ENCODE measurements at places on chromosomes 7 and 10.

DNA sequence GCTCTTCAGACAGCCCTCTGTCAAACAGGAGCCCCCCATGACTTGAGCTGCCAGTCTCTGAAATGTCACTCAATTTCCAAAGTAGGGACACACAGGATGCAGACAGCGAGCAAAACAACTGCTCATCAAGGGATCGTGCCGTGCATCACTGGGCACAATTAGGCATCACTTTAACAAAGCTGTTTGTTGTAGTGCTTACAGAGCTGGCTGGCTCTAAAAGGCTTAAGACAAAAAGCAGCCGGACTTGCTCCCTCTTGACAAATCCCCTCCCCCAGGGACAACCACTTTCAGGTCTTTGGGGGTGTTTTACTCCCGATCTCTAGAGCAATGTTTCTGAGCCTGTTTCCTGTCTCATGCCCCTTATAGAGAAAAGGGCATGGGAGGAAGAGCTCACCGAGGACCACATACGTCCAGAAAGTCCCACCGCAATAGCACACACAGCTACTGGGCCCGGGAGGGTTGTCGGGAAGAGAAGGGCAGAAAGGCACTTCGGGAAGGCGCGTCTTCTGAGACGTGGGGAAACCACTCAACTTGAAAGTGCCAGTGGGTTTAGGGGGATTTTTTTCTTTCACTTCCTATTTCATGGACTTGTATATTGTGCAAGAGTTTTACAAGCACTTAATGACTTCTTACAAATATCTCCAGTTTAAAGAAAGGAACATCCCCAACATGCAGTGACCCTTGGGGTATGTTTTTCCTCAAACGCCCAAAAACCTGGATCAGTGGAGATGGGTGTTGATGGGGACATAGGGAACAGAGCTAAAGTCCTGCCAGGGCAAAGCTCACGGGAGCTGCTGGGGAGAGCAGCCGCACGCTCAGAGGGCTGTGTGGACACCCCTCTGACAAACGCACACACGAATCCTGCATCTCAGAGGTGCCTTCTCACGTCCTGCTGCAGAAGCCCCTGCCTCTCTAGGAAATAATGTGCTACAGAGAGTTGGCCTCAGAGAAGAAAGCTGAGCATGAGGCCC is 27.1 kb downstream of the LRRC20 start:
- DNase-seq: peak; percentile 70

DNA sequence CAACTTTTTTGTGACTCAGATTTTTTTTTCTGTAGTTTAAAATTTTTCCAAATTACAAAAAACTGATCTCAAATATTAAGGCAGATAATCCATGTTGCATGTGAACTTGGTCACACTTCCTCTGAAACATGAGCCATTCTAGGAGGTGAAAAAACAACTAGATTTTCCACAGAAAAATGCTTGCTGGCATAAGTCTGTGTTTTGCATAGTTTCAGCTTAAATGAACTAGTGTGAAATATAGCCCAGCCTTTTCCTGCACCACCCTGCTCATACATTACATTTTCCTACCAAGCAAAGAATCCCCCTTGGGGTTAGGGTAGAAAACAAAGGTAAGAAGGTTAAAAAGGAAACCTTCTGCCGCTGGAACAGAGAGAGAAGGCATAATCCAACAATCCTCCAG is 48.2 kb downstream of the SLC25A13 start:
- DNase-seq: no peak

GRCh38 chr10:4807761-4808507 is 18.1 kb upstream of the AKR1E2 start:
- DNase-seq: no peak

DNA sequence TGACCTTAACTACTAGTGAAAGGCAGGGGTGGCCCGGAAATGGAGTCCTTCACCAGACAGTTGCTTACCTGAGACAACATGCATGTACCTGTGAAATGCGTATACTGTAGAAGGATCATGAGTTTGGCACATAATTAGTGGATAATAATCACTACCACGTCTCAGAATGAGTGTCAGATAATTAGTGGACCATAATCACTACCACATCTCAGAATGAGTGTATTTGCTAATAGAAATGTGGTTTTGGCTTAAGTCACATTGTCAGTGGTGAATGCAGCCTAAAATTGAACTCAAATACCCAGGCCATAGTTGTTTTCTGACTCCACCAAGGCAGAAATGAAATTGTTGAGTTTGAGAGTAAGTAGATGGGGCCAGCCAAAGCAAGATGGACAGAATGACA is 468.3 kb upstream of the GALNT17 start:
- no peak for DNase-seq

- DNase-seq: no peak
Observed at GRCh38 chr7:104275900-104276299, 52.5 kb upstream of the LHFPL3 start.

DNA sequence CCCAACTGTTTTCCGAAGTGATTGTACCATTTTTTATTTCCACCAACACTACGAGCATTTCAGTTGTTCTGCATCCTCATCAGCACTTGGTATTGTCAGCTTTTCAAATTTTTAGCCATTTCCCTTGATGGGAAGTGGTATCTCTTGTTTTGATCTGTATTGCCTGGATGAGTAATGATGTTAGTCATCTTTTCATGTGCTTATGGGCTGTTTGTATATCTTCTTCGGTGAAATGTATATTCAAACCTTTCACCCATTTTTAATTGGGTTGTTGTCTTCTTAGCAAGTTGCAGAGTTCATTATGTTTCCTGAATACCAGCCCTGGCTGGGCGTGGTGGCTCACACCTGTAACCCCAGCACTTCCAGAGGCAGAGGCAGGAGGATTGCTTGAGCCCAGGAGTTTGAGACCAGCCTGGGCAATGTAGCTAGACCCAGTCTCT is 22.1 kb downstream of the CLIP2 start:
- DNase-seq: no peak

DNA sequence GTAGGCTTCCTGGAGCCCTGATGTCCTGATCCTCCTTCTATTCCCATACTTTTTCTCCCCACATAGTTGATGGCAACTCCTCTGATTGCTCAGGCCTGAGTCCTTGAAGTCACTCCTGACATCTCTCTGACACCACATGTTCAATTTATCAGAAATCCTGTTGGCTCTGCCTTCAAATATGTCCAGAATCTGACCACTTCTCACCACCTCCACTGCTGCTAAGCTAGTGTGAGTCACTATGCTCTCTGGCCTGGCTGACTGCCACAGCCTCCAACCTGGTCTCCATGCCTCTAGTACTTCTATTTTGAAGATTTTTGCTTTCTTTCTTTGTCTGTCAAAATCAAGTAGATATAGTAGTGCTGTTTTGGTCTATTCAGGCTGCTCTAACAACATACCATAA is 53.0 kb downstream of the TMEM229A start:
- DNase-seq: no peak

DNA sequence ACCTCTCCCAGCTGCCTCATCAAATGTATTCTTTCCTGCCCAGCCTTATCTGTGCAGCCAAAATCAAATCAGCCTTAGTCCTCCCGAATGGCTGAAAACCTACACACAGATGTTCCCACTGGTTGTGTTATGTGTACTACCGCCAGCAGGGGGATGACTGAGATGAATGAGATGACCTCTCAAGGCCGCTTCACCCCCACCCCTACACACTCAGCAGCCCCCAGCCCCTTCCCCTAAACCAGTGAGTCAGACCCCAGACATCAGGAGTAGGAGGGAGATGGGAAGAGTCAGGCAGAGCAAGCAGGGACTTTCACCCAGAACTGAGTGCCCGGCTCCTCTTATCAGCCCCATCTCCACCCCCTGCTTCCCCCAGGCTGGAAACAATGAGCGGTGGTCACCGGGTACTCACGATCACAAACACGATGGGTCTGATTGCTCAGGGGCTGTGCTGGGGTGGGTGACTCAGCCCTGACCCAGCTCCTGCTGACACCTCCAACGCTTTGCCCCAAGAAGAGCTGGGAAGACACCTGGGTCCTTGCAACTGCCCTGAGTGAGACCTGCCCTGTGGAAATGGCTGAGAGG is 6.5 kb upstream of the C10orf105 start:
- DNase-seq: no peak

- no peak for DNase-seq
Observed at GRCh38 chr10:110158051-110159005, 49.1 kb upstream of the MXI1 start.

DNA sequence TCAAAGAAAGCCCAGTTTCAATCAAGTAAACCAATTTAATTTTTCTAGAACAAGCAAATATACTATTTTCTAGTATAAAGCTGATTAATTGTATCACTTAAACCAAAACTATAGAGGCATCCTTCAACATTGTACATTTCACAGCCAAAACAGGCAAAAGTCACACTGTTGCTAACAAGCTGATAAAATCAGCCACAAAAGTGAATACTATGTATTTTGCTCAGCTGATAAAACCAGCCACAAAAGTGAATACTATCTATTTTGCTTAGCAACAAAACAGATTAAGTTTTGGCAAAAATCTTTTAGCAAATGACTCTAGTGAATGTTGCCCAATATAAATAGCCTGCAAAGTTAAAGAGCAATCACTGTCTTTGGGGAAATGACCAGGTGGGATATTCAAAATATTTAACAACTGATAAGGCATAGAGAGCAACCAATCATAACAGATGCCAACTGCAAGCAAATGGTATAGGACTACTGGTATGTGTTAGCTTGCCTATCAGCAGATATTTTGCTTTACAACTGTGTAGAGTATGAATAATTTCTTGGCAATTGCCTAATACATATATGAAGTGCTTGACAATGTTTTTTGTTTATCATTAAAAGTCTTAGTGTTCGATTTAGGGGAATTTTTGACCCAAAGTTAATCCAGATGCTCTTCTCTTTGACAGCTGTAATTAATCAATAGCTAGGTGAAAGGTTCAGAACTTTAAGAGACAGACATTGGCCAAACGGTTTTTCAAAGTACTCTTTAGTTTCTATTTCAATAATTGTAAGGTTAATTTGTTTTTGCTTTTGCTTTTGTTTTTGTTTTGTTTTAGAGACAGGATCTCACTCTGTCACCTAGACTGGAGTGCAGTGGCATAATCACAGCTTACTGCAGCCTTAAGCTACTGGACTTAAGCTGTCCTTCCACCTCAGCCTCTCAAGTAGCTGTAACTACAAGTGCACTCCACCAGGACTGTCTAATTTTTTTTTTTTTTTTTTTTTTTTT is 44.4 kb upstream of the SP4 start:
- DNase-seq: no peak

DNA sequence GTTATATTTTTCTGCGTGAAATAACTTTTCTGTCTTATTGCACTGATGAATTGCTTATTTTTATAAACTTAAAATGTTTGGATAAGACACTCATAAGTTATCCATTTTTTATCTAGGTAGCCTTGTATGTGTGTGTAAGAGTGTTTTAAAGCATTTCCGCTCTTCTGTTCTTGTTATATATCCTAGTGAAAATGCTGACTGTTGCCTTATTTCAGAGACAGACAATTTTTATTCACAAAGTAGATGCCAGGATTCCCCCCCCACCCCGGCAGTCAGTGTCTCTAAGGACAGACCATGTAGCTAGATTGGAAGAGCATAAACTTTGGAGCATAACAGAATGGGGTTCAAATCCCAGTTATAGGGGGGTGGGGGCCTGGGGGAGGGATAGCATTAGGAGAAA is 1.6 kb downstream of the SMC3 start:
- no peak for DNase-seq

DNA sequence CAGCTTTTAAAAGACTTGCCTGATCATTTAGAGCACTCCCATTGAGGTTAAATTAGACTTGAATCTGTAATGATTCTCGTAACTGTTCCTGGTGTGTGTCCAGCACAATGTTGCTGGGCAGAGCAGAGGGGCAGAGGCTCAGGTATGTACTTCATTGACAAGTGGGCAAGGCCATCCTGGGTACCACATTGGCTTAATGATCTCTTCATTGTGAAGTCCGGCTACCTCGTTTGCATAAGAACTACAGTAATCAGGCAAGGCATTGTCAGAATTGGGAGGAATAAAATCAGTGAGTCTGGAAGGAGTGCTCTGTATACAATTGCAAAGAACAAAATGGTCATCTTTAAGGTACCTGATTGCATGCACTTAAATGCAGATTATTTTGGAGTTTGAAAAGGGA is 6.1 kb downstream of the RPS24 start:
- no peak for DNase-seq

- DNase-seq: no peak
Observed at GRCh38 chr10:77622889-77623291, 14.7 kb downstream of the KCNMA1 start.

DNA sequence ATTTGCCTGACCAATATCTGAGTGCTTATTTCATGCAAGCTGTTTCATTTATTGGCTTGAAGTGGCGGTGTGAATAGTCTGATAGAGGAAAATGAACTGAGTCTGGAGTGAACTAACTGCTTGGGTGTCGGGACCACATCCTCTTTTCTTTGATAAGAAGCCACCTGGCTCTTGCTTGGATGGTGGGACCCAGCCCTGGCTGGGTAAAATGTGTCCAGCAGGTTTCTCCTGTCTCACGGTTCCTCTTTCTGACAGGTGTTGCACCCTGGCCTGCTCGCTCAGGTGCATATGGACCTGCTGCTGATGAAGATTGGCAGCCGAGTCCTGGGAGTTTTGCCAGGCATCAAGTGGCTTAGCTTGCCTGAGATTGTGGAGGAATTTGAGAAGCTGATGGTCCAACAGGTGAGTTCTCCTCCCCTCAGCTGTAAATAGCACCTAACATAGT is 1.6 kb downstream of the ADCK2 start:
- no peak for DNase-seq

GRCh38 chr10:68301790-68302502 is 29.9 kb upstream of the HNRNPH3 start:
- DNase-seq: peak; percentile 3

GRCh38 chr7:88243345-88243909 is 23.6 kb upstream of the SRI start:
- DNase-seq: peak; percentile 34

DNA sequence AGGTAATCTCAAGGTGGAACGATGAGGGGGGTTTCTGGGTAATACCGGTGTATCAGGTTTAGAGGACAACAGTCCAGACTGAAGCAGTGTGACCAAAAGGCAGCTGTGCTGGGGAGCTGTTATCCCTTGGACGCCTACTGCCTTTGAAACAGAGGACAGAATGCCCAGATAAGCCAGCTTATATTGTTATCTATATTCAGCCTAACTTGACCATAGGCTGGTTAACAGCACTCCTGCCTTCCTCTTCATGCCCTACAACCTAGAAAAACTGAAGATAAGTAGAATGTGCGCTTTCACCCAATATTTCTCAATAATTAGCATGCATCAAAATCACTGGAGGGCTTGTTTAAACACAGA is 44.9 kb downstream of the IL6 start:
- no peak for DNase-seq

- no peak for DNase-seq
Observed at GRCh38 chr10:44012921-44013320, 364.2 kb upstream of the ZNF32 start.

- no peak for DNase-seq
Observed at GRCh38 chr10:42836771-42837468, 54.3 kb downstream of the BMS1 start.

DNA sequence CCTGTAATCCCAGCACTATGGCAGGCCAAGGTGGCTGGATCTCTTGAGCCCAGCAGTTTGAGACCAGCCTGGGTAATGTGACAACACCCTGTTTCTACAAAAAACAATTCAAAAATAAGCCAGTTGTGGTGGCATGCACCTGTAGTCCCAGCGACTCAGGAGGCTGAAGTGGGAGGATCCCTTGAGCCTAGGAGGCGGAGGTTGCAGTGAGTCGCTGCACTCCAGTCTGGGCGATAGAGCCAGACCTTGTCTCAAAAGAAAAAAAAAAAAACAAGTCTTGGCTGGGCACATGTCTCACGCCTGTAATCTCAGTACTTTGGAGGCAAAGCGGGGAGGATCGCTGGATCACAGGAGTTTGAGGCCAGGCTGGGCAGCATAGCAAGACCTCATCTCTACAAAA is 74.6 kb upstream of the PDSS1 start:
- no peak for DNase-seq
